ENCODE measurements at places on chromosomes 5 and 9.

DNA sequence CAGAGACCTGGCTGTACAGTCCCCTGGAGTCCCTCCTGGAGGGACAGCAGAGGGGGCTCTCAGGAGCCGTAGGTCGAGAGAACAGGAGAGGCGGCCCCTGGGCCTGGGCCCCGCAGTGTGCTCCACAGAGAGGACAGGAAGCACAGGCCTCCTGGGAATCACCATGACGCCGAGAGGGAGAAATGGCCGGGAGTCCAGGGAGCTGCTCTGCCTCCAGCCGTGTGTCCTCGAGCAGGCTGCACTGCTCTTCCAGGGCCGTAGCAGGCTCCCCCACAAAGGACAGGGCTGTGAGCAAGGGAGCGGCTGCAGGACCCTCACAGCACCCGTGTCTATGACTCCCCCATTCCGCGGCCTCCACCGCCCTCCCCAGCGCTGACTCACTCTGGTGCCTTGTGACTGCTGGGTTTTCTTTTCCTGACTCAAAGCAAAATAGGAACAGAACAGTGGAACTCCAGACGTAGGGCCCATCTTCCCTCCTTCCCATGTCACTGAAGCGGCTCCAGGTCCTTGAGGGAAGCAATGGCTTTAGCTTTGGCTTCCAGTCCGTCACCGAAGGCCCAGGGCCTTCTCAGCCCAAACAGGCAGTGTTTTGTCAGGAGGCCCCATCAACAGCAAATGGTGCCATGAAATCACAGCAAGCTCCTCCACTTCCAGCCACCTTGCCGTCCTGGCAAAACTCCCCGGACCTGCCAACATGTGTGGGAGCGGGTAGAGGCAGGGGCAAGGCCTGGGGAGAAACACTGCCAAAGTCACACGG lies 114.2 kb downstream of the LHFPL2 start:
- no peak for DNase-seq

DNA sequence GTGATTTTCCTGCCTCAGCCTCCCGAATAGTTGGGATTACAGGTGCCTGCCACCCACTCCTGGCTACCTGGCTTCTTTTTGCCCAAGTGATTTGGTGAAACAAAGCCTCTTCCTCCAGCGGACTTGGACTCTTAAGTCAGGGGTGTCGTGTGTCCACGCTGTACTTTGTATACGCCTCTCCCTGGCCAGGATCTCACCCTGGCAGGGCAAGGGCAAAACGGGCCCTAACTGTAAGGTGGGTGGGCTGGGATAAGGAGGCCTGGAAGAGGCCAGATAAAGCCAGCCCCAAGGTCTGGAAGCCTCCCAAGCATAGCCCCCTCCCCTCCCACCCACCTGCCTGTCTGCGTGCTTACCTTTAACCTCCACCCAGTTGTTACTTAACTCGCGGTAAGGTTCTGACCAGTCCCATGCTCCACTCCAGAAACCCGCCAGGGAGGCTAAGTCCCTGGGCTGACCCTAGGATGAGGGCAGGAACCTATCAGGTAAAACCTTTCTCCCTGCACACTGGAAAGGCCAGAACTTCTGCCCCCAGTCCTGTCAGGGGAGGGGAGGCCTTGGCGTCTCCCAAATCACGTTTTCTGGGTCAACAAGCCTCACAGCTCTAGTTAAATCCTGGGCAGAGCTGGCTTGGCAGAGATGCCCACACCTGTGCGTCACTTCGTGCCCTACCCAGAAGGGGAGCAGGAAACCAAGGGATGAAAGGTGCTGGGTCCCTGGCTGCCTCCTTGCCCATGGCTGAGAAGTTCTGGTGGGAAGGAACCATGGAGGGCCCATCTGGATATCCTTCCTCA lies 8.4 kb downstream of the CDK9 start:
- DNase-seq, result no peak

- DNase-seq, result no peak
Observed at GRCh38 chr9:136554870-136555269, 9.0 kb upstream of the NOTCH1 start.

DNA sequence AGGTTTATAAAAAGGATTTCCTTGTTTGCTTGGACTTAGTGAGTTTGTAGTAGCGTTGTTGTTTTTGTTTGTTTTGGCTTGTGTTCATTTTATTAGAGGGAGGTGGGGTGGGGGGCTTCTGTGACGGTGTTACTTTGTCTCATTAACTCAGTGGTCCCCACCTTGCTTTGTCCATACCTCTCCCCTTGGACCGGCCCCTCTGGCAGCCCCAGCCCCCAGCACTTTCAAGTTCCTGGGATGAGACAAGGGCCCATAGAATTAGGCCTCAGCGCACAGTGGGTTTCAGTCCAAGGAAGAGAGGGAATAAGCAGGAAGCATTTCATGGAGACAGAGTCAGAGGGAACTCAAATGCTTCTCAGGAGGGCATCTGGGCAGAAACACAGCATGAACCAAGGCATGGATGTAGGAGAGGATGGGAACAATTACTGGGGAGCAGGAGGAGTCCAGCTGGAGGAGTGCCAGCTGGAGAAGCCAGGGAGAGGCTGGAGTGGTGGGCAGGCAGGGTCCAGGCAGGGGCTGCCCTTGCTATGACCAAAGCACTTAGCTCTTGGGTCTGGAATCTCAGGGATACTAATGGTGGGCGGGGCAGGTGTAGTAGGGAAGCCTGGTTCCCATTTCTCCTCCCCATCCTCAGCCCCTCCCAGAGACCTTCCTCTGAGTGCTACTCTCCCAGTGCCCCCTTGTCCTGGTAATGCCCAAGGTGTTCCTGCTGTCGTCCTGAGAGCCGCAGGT lies 23.5 kb upstream of the ENHO start:
- no peak for DNase-seq

DNA sequence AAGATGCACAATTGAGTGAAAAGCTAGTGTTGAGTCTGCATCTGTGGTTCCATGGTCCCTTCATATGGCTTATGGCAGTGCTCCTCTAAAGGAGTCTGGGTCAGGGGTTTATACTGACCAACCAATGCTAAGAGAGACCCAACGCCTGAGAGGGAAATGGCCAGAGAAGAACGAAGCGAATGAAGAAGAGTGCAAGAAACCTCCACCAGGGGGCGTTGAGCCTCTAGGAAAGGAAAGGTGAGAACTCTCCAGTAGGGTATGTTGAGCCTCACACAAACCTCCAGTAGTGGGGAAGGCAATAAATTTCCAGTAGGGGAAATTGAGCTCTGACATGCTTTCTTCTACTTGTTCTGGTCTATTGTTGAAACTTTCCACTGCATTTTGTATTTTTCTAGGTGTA lies 470.6 kb downstream of the PRDM9 start:
- no peak for DNase-seq

- no peak for DNase-seq
Observed at GRCh38 chr9:134525070-134525815, 116.4 kb upstream of the COL5A1 start.

- no peak for DNase-seq
Observed at GRCh38 chr5:14250748-14251701, 107.9 kb downstream of the TRIO start.

GRCh38 chr5:93281980-93282772 lies 298.8 kb downstream of the NR2F1-AS1 start:
- DNase-seq, result no peak

DNA sequence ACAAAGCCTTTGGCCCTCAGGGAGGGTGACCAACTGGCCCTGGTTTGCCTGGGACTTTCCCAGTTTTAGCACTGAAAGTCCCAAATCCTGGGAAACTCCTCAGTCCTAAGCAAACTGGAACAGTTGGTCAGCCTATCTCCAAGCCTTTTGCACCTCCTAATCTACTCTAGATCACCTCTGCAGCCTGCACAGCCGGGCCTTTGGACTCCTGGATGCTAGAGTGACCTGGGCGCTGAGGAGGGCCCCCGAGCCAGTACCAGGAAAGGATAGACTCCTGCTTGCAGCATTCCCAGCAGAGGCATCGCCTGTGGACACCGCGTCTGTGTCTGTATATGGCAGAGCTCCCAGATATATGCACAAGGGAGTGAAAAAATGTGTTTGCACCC lies 15.1 kb downstream of the IRF1 start:
- no peak for DNase-seq

DNA sequence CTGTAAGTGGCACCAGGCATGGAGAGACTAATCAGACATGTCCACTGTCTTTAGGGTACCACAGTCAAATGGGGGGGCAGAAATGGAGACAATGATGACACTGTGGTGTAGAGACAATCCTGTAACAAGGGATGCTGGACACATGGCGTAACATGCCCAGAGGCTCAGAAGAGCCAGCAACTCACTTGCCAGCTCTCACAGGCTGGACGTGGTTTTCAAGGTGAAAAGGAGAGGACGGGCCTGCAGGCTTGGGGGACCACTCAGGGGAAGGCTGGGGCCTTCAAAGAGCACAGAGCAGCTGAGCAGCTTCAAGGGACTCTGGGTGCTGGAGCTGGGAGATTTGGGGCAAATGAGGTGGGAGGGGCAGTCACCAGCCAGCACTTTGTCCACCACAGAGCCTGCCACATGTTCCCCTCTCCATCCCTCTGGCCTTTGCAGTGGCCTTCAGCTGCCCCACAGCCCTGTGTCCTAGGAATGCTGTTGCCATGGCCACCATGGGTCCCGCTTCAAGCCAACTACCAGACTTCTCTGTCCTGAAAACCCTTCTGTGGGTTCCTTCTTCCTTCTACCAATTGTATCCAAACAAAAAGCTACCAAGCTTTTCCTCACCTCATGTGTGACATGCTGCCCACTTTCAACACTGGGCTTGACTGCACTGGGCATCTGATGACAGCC lies 140.4 kb downstream of the GABBR2 start:
- DNase-seq, result no peak

DNA sequence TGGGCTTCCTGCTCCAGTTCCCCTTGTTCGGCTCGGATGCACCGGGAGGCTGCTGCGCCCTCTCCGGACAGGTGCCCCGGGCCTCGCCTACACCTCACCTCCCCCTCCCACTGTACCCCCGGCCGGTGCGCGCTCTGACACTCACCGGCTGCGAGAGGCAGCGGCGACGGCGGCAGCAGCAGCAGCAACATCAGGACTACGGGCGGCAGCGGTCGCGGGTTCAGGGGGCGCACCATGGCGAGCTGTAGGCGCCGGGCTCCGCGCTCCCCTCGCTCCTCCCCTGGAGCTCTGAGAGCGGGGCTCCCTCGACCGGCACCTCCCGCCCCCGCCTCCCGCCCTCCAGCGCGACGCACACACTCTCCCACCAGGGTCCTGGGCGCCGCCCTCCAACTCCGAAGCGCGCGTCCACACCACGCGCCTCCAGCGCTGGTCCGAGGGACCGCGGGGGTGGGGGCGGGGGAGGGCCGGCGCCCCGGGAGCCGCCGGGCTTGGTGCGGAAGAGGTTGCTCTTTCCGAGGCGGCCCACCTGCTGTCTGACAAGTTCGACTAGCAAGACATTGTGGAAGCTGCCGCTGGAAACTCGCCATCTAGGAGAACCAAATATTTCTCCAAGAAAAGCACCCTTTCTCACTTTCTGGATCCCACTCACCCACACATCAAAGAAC lies at the start of gene GFRA3:
Gene GFRA3 (minus strand): TSS at position 433 of the 665 bp plus-strand sequence. CDS start 197 bp downstream, at position 236.
- no peak for DNase-seq

DNA sequence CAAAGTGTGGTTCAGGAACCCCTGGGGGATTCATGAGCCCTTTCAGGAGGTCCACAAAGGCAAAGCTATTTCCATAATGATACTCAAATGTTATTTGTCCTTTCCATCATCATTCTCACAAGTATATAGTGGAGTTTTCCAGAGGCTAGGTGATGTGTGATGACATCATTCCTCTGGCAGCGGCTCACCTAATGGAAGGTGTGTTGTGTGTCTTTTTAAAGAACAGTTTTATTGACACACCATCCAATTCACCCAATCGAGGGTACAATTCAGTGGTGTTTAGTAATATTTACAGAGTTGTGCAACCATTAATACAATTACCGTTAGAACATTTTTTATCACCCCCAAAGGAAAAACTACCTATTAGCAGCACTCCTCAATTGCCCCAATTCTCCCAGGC lies 9.7 kb downstream of the NANS start:
- no peak for DNase-seq

GRCh38 chr5:112762113-112762810 lies 24.6 kb downstream of the APC start:
- no peak for DNase-seq

DNA sequence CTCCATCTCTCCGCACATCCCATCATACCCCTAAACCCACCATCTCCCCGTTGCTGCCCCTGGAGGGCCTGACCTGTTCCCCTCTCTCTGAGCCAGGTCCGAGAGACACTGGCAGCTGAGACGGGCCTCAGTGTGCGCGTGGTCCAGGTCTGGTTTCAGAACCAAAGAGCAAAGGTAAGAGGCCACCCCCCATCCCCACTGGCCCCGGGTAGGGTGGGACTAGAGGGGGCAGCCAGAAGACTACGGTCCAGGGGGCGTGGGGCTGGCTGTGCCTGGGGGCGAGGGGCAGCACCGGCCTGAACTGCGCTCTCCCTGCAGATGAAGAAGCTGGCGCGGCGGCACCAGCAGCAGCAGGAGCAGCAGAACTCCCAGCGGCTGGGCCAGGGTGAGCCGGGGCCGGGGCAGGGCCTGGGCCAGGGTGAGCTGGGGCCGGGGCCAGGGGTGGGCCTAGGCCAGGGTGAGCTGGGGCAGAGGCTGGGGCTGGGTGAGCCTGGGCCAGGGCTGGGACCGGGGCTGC lies 79.8 kb downstream of the LMX1B start:
- DNase-seq, result no peak

DNA sequence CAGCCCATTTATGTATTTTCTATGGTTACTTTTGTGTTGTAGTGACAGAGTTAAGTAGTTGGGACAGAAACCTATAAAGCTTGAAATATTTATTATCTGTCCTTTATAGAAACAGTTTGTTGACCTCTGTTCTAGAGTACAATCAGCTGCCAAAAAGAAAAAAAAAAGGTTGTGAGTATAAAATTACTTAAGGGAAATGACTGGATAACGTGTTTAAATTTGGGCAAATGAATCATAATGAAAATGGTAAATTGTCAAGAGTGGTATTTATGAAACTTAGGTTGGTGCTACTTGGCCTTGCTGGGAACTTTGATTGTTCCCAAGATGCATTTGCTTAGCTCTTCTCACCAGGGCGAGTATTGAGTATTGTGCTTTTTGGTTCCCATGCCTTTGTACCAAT lies 70.2 kb upstream of the IL6ST start:
- no peak for DNase-seq
